ENCODE measurements at places on chromosomes 12 and 14.

DNA sequence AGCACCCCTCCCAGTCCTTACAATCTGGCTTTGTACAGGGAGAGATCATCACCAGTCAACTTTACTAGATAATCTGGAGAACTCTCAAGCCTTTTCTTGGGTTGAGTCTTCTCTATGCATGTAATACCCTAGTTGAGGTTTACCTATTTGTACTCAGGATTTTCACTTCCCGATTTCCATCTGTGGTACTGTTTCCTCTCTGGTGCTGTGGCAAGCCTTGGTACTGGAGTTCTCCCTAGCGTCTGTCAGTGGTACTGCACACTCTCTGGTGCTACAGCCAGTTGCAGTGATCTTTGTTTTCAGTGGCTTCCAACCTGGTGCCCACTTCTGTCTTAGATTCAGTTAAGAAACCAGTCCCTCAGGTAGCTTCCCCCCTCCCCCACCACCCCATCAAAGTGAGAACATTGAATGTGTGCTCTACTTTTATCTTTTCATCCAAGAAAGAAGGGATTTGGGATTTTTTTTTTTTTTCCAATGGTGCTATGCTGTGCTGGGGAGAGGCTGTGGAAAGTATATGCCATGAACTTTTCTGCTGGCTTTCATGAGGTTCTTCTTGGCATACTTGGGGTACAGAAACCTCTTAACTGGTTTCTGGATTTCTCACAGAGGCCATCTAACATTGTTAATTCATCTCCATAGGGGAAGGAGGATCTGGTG is 69.4 kb upstream of the EVL start:
- peak; percentile 47 for DNase-seq

GRCh38 chr14:100211893-100212292 is 27.1 kb upstream of the YY1 start:
- no peak for DNase-seq

GRCh38 chr14:63854330-63854729 is 1.5 kb downstream of the SYNE2 start:
- no peak for DNase-seq

GRCh38 chr12:120199025-120199424 is 1.9 kb downstream of the RPLP0 start:
- DNase-seq = no peak

DNA sequence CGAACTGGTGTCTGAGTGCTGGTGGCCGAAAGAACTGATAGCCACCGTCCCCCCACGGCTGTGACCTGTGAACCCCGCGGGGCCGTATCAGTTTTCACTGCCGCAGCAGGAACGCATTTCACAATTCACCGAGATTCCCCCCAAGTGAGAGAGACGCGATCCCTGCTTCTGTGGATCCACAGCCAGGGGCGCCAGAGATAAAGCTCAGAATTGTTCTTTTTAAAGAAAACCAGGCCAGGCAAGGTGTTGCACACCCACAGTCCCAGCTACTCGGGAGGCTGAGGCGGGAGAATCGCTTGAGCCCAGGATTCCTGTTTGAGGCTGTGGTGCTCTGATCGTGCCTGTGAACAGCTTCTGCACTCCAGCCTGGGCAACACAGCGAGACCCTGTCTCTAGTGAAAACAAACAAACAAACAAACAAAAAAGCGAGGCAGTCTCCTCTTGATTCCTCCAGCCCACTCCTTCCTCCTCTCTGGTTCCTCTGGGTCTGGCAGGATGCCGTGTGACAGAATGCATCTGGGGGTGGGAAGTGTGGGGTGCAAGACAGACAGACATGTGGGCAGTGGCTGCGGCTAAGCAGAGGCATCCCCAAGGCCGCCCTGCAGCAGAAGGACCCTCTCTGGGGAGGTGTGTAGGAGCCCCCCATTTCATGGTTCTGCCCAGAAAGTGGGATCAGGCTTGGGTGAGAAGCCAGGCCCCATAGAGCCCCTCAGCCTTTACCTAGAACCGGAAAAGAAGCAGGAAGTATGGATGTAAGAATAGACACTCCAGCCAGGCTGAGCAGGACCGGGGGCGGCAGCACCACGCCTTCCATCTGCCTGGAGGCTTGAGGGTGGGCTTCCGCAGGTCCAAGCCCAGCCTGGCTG is 39.2 kb upstream of the PPP1R13B start:
- DNase-seq = no peak

DNA sequence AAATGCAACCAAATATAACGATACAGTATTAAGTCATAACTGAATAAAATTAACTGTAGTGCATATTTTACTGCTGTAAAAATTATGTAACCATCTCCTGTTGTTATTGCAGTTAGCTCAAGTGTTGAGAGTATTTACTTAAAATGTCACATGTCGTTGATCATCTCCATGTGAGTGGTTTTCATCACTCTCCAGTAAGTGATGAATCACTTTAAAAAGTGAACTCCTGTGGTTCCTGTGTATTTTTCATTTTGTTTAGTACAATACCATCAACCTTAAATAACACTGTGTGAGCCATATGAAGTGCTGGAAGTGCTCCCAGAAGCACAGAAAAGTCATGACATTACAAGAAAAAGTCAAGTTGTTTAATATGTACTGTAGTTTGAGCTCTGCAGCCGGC is 104.7 kb upstream of the SLCO1B1 start:
- DNase-seq = no peak

DNA sequence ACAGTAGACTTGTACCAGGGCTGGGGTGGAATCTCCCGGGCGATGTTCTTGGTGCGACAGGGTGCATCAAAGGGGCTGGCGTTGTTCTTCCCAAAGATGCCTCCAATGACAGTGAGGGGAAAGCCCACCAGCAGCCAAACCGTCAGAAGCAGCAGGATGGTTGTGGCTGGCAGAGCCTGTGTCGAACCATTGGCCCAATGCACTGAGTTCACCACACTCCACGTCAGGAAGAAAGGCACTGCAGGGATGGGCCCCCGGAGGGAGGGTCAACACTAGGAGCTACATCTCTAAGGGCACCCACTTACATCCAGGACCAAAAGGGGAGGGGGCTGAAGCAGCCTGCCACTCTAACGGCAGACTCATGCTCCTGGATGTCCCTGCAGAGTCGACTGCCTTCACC is 1.8 kb upstream of the IPO4 start:
- DNase-seq = no peak

GRCh38 chr12:53869500-53869899 is 69.1 kb upstream of the HOXC13 start:
- DNase-seq = no peak

DNA sequence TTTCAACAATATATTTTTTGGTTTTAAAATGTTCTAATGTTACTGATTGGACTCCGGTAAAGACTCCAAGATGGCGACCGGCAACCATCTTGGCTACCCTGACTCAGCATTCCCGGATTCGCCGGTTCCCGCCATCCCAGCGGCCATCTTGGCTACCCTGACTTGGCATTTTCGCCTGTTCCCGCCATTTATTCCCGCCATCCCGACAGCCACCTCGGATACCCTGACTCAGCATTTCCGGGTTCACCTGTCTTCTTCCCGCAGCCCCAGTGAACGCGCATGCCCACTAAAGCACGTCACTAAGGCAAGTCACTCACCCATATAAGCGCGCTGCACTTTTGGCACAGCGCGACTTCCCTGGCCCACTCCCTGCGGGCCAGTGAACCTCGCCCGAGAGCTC is 9.0 kb upstream of the LRFN5 start:
- DNase-seq = no peak

GRCh38 chr14:24631749-24632335 is 2.1 kb downstream of the GZMB start:
- DNase-seq = no peak

GRCh38 chr12:77382096-77382742 is 316.9 kb upstream of the E2F7 start:
- DNase-seq = no peak

- no peak for DNase-seq
Measured at GRCh38 chr12:92065018-92065499, 80.6 kb downstream of the BTG1 start.

- DNase-seq = no peak
Measured at GRCh38 chr14:36666416-36667206, 5.0 kb downstream of the PAX9 start.

DNA sequence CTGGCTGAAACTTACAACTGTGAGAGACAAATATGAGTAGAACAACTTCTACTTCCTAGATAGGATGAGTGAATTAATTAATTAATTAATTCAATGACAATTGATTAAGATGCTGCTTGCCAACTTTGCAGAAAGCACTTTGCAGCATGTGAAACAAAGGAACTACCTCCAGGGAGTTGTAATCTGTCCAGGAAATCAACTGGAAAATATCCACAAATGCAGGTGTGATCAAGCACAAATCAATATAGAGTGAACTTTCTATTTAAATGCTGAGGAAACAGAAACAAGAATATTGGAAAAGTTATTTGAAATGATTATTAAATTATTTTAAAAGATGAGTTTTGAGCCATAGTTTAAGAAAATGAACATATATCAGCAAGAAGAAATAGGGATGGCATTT is 163.9 kb upstream of the ARID2 start:
- DNase-seq = no peak

DNA sequence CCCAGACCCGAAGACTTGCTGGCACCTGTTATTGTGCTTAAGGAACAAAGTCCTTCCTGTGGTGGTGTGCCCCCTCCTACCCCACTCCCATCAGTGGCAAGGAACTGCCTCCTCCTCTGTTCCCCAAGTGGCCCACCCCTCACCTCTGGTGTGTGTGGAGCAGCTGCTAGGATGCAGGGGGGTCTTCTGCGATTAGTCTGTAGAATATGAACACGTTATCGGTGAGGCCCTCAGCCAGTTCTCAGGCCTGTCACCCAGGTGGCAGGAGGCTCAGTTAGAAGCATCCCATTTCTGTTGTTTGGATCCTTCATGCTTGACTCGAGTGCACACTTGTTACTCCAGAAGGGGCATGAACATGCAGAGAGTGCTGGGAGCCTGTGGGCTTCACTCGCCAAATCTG is 39.3 kb downstream of the RAB35 start:
- no peak for DNase-seq

DNA sequence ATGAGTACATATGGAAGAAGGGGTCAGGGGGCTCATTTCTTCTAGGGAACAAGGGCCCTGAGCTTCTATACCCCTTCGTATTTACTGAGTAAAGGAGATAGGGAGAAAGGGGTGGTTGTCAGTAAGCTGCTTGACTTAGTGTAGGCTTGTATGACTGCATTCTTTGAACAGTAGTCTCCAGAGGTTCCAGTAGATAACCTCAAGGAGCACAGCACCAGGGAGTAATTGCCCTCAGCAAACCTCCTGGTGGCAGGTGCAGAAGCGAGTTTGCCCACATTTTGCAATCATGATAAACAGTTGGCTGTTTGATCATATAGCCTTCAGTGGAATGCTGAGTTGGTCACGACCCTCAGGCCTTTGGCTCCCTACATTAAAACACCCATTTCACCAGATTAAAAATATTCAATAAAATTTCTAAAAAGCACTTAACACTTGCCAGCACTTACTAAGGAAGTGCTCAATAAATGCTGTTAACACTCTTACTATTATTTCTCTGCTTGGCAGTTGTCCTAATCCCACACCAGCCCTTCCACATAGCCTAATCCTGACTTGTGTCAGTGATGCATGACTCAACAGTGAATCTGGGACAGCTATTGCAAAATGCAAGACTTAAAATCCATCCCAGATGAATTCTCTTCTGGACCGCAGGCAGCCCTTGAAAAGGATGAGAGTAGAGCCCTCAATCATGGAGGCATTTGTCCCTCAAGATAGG is 3.7 kb upstream of the DHRS4L2 start:
- DNase-seq = no peak
